ENCODE measurements at places on chromosomes 6 and 20.

DNA sequence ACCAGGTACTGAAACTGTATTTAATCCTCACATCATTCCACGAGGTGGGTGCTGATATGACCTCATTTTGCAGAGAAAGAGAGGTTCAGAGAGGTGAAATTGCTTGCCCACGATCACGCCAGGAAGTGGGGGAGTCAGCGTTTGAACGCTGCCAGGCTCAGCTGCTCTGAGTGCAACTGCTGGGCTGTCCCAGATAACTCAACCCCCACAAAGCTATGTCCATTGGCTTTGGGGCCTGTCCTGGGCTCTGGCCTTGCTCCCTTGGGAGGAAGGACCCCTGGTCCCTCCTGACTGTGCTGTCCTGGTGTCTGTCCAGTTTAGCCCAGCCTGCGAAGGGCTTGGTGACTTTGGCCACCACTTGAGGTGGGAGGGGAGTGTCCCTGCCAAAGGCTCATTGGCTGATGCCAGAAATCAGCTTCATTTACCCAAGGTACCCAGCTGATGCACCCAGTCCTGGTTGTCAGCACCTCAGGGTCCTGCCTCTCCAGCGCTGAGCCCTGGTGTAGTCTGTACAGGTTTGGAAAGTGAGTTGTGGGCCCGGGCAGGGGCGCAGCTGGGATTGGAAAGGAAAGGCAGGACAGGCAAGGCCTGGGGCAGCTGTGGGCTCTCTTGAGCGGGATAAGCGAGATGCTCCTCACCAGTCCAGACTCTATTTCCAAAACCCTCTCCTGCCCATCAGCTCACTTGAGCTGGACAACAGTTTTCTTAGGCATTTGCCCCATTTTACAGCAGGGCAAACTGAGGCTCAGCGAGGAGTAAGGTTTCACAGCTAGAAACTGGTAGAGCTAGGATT lies 38.5 kb downstream of the SUN5 start:
- DNase-seq, result no peak

GRCh38 chr20:8132484-8133309 lies 631 bp downstream of the PLCB1 start:
- DNase-seq, result no peak

DNA sequence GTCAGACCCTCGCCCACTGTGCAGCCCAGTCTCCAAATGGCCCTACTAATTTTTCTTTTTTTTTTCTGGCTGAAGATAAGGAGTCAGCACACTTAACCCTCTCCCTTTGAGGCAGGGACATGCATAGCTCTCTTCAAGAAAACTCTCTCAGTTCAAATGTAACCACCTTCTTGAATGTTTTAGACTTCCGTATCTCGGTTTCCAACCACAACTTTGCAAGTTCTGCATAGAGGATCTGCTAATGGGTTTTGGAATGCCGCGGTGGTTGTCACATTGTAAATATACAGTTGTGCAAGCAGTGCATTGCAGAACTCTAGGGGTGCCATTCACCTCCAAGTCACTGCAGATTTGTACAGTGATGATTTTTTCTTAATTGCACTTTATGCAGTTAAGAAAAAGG lies 59.4 kb upstream of the SLC35B3 start:
- DNase-seq, result no peak

DNA sequence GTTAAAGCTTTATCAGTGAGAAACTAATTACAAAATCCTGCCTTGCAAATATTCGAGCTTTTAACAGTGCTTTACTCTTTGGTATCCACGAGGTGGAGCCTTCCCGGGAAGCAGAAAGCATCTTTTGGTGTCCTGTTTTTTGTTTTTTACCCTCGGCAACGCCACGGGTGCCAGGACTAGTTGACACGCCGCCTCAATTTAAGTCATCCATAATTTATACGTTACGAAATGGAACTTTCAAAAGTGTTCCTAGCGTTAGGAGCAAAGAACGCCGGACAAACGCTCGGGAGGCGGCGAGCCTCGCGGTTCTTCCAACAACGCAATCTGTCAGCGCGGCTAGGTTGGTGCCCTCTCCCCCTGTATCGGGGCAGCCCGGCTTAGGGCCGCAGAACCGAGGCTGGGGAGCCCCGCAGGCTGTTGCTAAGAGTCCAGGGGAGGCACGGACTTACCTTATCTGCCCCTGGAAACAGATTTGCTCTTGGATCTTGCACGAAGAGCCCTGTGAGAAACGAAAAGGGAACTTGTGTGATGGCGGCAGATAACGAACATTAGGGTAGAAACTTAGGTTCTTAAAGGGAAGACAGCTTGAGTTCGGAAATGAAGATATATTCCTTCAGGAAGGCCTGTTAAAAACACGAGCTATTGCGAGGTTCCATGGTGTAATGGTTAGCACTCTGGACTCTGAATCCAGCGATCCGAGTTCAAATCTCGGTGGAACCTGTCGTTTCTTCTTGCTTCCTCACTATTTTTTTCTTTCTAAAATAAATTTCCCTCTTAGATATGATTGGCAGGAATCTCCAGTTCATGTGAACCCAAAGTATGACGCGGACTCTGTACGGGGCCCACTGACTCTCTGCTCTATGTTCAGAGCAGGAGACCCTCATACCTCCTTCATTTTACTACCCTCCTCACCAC lies 46.2 kb upstream of the ZNF184 start:
- no peak for DNase-seq

DNA sequence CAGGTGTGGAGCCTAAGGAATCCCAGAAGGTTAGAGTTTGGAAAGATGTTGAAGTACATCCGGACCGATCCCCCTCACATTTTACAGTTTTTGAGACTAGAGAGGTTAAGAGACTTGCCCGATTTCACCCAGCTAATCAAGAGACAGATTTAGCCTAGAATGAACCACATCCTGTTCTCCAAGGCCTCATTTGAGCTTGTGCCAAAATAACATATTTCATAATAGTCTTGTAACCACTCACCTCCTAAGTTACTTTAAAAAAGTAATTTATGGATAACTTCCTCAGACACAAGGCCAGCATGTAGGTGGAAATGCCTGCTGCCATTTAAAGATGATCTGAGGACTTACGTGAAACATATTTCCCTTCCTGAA lies 39.8 kb upstream of the ARHGAP18 start:
- no peak for DNase-seq

DNA sequence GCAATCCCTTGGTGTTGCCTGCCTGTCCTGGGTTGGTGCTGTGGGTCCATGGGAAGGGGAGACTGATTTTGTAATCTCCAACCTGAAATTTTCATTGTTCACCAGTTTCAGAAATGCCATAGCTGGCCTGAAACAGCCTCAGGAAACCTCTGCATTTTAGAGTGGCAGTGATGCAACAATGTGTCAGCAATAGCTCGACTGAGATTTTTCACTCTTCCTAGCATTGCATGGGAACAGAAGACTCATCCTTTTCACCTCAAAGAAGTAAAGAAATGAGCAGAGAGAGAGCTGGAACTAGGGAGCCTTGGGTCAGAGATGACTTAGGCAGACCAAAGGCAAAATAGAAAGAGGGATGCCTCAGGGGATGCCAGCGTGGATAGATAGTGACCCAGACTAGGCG lies 23.7 kb upstream of the TMEM14A start:
- DNase-seq, result no peak

GRCh38 chr6:166488076-166488685 lies 98.3 kb downstream of the RAMACL start:
- DNase-seq, result peak; percentile 42

- DNase-seq, result no peak
Measured at GRCh38 chr6:80197474-80197873, 91.0 kb downstream of the BCKDHB start.

DNA sequence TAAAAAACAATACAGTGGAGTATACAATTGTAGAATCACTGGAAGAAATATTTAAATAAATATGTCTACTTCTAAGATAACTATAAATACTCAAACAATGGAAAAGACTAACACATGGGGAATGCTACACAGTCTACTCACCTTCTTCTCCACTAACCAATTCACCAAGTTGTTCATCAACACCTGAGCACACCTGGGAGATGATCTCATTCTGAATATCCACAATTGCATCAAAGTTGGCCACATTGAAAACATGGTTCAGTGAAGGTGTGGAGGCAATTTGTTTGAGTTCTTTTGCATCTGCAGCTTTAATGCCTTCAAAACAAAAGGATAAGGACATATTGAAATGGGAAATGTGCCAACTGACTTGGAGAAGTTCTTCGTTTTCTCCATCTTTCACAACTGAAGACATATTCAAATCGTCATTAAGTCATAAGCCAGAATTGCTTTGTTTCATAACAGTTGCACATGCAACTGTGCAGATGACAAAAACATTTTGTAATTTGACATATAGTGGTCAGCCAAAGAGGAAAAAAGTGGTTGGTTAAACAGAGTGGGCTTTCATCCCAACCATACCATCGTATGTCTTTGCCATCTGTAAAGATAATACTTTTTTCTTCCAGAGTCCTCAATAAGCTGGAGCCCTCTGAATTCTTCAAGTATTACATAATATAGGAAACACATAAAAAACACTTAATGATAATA lies 17.5 kb downstream of the COL12A1 start:
- DNase-seq, result no peak

GRCh38 chr6:74534465-74535211 lies 671.2 kb downstream of the COL12A1 start:
- no peak for DNase-seq

- no peak for DNase-seq
Measured at GRCh38 chr6:159833997-159834603, 34.0 kb downstream of the PNLDC1 start.

DNA sequence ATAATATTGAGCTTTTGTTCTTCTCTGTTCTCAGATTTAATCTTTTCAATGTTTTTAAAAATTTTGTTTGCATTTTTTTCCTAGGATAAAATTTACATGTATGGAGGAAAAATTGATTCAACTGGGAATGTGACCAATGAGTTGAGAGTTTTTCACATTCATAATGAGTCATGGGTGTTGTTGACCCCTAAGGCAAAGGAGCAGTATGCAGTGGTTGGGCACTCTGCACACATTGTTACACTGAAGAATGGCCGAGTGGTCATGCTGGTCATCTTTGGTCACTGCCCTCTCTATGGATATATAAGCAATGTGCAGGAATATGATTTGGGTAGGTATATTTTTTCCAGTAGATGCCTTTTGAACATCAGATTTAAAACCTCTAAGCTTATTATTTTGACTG lies 89.8 kb downstream of the ATRN start:
- no peak for DNase-seq

DNA sequence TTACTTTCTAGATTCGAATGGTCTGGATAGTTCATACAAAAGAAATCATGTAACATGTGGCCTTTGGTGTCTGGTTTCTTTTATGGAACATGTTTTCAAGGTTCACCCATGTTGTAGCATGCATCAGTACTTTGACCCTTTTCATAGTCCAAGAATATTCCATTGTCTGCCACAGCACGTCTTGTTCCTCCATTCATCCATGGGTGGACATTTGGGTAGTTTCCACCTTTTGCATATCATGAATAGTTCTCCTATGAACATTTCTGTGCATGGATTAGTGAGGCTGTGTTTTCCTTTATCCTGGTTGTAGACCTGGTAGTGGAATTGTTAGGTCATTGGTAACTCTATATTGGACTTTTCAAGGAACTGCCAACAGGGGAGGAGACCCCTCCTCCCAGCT lies 31.7 kb downstream of the GSTA3 start:
- no peak for DNase-seq

DNA sequence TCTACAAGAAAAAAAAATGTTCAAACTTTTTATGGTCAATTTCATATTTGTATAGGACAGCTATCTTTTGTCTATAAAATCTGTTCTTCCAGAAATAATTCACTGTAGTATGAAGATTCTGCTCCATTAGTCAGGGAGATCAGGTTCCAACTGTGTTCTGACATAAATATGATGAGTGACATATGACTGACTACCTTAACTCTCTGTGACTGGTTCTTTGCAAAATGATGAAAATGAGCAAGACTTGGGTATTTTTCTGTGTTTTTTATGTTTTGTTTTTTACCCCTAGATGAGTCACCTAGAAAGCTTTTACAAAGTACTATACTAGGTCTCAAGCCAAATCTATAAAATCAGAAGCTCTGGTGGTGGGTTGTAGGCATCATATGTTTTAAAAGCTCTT lies 229.6 kb downstream of the MMUT start:
- no peak for DNase-seq

- no peak for DNase-seq
Measured at GRCh38 chr6:96286503-96286902, 235.1 kb upstream of the UFL1 start.

GRCh38 chr6:108661430-108661829 lies 100.7 kb downstream of the FOXO3 start:
- DNase-seq, result no peak

- DNase-seq, result no peak
Measured at GRCh38 chr20:37473249-37474000, 47.6 kb upstream of the NNAT start.

DNA sequence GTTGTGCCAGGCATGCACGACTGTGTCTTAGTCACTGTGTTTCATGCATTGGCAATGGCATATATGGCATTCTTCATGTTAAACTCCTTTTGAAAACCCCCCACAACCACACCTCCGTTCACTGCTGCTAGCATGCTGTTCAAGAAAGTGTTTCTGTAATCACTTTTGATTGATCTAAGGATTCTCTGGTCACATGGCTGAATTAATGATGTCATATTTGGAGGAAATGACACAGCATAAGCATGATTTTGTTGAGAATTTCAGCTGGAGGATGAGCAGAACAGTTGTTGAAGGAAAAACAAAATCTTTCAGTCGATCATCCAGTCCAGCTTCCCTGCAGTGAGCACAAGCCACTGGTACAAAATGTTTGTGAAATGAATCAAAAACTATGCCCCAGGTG lies 203.5 kb upstream of the ECI2 start:
- no peak for DNase-seq

DNA sequence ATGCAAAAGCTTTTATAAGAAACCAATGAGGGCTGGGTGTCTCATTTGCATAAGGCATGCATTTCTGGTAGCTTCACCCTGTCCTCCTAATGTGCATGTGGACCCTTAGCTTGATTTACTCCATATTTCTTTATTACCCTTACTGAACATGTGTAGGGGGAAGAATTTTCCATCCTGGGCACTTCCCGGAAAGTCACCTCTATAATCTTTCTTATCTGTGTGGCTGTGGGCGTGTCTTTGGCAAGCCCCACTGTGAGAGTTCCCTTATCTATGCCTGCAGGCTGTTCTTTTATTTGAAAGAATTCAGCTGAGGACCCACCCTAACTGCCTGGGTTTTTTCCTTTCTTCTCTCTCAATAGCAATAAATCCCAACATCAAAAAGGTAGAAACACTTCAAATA lies 627.8 kb downstream of the DOK5 start:
- no peak for DNase-seq

GRCh38 chr6:100209323-100210136 lies 215.5 kb upstream of the MCHR2 start:
- DNase-seq, result no peak

DNA sequence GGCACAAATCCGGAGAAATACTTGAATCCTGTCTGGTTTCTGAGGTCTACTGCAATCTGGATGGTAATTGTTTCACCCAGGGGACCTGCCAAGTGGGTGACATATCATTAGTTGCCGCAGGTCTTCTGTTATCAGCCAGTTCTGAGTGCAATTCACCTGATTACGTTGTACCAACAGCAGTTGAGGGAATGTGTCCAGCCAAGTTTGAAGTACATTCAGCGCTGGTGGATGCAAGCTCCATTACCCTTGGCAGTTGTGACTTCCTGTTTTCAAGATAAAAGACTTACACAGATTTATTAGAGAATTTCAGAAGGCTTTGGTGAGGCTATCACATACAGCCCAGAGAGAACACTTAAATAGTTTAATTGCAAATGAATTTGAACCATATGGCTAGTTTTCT lies 42.8 kb downstream of the FNDC1 start:
- DNase-seq, result no peak
